ENCODE measurements at places on chromosomes 12 and 14. TPM values are rescaled to one million over a fixed set of nuclear protein-coding genes. Genes with fewer than 3 reads are reported as not detected.

GRCh38 chr12:126163984-126164383 lies 1098.7 kb downstream of the AACS start:
- DNase-seq, result no peak

DNA sequence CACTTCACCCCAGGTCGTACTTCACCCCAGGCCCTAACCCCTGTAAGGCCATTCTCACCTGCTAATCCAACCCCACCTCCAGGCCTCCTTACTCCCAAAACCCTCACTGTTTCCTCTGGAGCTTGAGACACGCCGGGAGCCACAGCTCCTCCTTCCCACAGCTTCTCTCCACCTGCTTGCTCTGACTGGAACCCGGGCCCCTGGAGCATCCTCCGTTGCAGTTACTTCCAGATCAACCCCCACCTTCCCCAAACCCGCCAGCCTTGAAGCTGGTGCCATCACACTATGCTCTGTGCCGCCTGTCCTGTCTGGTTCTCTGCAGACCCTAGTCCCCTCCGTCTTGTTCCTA lies 34.6 kb upstream of the PPP2R5C start:
- no peak for DNase-seq

DNA sequence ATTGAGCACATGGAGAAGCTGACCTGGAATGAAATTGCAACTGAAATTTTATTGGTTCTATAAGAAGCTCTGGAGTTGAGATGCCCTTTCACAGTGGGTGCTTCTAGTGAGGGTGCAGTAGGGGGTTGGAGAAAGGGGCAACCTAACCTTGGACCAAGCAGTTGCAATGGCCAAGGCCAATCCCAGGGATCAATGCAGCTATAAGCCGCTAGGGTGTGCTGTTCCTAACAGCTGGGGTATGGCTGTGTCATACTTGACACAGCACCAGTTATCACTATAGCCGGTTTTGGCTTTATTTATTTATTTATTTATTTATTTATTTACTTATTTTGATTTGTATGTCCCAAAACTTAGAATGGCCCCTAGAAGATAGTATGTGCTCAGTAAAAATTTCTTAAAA lies 505.9 kb downstream of the FLRT2 start:
- no peak for DNase-seq

- no peak for DNase-seq
These were observed 63.3 kb upstream of the TBX3 start for GRCh38 chr12:114747012-114747858.

GRCh38 chr12:115923851-115924250 lies 353.6 kb downstream of the MED13L start:
- no peak for DNase-seq

GRCh38 chr12:125068391-125068790 lies 3.2 kb downstream of the AACS start:
- no peak for DNase-seq

The BCL2L14 gene
- not detected for polyA plus RNA-seq

The HOXC10 gene
- 27.2 TPM for polyA plus RNA-seq

The DDN gene
- 20.4 TPM for polyA plus RNA-seq

The CCDC196 gene
- not detected for polyA plus RNA-seq

The KRT8 gene
- polyA plus RNA-seq, result 14.2 TPM

Measured in muscle of back (tissue), 13 donors.